ENCODE measurements at places on chromosomes 5 and 9.

DNA sequence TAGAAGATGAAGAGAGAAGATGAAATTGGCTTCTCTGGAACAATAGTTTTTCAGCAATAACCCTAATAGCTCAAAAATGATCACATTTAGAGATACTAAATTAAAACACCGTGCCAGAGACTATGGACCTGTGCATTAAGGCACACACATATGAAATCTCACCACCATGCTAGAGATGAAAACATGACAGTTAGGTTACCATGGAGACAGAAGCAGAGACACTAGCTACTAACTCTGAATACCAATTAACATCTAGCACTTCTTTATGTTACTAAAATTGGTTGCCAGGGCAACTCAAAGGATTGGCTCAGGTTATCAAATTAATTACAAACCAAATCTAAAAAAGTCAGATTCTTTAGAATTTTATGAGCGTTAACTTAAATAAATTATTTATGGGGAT lies 337.7 kb downstream of the PLK2 start:
- DNase-seq: no peak

DNA sequence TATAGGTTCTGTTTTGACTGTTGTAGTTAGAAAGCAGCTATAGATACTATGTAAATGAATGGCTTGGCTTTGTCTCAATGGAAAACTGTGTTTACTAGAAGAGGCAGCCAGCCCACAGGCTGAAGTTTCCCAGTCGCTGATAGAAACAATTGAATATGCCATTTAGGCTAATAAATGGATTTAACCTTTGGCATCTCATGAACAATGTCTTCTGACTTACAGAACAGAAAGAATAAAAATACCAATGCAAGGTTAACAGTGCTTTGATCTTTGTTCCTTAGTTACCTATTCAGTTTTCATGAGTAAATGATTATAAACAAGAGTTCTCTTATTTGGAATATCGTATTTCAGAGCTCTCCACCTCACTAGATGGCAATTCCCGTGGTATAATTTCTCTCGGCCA lies 120.6 kb downstream of the PAM start:
- DNase-seq: no peak

DNA sequence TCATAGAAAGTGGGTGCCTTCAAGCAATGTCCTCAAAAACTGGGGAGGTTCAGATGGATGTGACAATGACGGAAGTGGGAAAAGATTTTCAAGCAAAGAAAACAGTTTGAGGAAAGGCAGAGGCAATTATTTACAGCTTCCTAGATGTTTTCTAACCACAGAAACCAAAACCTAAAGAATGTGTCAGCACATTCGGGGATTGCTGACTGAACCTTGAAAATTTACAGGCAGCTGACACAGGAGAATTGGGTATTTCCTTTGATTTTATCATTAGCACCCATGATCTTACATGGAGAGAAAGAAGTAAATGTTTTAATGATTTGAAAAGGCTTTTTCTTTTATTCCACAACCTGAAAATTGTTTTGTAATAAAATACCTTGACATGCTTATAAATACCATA lies 369.0 kb downstream of the ACTL7B start:
- peak; percentile 62 for DNase-seq

DNA sequence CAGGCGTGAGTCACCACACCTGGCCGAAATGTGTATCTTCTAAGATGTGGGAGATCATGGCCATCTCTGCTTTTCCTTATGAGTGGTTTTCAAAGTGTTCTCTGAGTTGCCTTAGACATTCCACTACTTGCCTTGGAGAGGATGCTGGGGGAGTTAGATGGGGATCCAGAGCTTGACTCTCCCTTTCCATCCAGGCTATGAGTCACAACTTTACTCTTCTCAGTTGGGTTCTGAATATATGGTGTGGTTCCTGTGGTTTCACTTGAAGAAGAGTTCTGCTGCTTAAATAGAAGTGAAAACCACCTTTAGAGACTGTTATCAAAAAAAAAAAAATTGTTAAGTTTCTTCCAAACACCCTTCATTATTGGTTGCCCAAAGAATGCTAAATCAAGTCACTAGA lies 217.6 kb downstream of the ZNF608 start:
- DNase-seq: no peak

DNA sequence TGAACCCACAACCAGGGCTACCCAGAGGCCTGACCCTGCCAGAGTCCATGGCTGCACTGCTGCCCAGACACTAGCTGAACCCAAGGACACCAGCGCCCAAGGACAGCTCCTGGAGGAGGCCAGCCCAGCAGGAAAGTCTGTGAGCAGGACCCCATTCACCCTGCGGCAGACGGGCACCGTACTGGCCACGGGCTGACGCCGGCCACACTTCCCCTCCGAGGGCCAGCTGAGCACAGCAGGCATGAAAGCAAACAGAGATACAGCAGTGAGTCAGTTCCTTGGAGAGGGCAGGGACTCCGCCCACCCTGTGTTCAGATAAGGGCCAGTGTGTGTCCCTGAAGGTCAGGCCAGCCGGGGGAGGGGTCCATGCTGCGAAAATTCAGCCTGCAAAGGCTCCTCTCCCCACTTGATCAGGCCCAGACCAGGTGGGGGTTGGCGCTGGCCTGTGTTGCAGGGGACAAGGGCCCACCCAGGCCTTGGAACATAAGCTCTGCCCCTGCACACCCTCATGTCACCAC lies 3.2 kb downstream of the RNF208 start:
- no peak for DNase-seq

DNA sequence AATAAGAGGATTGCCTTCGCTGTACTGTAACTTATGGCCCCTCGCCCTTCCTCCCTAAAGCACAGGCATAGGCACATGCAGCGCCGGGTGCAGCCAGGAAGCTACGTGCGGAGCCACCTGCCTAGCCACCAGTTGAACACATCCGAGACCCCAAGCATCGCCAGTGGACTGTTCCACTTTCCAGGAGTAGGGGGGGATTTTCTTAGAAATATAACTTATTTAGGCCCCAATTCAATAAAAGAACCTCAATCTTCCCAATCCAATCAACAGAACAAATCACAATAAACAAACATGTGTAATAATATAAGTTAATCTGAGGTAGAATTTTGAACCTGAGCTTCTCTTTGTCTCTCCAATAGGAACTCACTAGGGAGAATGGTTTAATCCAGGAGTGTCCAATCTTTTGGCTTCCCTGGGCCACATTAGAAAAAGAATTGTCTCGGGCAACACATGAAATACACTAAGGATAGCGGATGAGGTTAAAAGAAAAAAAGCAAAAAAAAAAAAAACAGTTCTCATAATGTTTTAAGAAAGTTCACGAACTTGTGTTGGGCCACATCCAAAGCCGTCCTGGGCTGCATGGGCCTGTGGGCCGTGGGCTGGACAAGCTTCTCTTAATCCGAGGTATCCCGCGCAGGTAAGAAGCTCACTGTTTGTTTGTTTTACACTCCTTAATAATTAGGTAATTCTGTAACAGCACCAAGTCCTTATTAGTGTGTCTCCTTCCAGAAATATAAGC lies 22.0 kb upstream of the NIPBL start:
- DNase-seq: no peak

DNA sequence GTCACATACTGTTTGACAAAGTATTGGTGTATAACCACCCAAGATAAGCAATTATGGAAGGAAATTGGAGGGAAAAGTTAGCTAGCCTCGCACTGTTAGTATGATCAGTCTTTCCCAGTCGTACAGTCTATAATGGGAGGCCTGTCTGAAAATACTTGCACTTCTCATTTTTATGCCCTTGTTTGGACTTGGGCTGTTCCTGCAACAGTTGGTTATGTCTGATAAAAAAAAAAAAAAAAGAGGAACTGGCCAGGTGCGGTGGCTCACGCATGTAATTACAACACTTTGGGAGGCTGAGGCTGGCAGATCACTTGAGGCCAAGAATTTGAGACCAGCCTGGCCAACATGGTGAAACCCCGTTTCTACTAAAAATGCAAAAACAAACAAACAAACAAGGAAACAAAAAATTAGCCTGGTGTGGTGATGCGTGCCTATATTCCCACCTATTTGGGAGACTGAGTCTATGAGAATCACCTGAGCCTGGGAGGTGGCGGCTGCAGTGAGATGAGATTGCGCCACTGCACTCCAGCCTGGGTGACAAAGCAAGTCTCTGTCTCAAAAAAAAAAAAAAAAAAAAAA lies 58.3 kb upstream of the ANKRD33B start:
- no peak for DNase-seq

GRCh38 chr9:5438301-5439162 lies 807 bp upstream of the PLGRKT start:
- peak; percentile 78 for DNase-seq

GRCh38 chr5:115749016-115749415 lies 67.4 kb downstream of the CDO1 start:
- no peak for DNase-seq

DNA sequence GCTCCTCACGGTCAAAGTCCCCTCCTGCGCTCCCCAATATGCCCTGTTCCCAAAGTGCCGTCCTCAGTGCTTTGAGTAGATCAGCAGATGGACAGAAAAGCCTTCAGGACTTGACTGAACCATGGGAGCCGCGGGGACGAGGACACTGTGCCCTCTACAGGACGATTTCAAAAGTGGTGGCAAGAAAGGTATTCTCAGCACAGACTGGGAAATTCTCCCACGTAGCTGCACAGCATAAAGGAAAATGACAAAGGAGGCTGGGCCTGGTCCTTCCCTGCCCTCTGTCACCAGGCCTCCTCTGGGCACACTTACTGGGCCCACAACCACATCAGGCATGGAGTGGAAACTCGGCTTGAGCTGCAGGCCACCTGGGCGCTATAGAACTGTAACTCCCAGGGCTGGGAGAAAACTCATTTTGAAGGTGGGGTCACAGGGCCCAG lies 16.7 kb upstream of the MTMR12 start:
- DNase-seq: peak; percentile 63

DNA sequence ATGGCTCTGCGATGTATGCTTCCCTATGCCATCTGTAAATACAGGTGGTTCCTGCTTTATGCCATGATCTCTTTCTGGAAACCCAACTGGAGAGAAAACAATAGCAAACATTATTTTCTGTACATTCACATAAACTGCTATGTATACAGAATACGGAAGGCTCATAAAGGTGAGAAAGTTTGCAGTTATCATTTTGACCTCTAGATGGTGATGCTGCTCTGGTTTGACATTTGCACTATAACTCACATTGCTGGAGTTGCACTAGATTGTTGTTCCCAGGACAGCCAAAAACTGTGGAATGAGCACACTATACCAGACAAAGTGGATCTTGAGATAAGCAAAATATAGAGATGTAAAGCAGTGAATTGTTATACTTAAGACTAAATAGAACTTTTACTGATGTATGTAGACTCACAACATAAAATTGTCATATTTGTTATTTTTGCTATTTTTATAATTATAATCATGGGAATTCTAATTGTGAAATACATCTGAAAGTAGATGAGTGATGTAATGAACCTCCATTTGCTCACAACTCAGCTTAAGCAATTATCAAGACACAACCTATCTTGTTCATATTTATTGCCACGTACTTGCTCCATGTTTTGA lies 246.5 kb downstream of the PTPRD start:
- peak; percentile 1 for DNase-seq

- DNase-seq: no peak
Measured at GRCh38 chr5:59003641-59004040, 420.8 kb downstream of the RAB3C start.

- DNase-seq: no peak
Measured at GRCh38 chr9:35029241-35029640, 39.7 kb downstream of the DNAJB5 start.
